ENCODE measurements at places on chromosomes 2 and 18.

DNA sequence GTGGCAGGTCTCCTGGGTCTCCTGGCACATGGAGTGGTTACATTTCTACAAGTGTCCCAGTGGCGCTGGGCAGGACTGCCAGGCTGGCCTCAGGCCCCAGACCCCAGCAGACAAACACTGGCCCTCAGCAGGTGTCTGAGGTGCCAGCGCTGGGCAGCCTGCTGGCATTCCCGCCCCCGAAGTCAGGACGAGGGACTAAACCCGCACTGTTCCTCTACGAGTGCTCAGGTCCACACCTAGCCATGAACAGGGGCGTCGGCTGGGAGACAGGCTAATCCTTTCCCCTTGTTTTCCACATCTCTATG is 12.8 kb downstream of the SNED1 start:
- no peak for DNase-seq

GRCh38 chr2:42865884-42866881 is 73.8 kb upstream of the HAAO start:
- DNase-seq = no peak

DNA sequence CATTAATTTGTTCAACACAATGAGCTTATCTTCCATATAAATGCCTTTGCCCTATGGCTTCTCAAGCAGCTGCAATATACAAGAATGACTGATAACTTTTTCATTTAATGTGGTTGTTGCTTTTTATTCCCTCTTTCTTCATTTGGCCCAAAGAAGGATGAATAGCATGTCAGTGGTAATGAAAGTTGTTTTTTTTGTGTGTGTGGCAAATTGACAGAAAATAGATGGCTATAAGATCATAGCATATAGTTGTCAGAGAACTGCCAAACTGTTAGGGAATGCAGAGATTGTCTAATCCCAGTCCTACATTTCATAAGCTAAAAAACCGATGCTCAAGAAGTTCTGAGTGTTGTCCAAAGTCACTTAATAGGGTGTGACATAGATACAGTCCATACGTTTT is 244.3 kb downstream of the ACTR3 start:
- DNase-seq = no peak

- no peak for DNase-seq
These were observed 164.0 kb upstream of the SESTD1 start for GRCh38 chr2:179428649-179429048.

DNA sequence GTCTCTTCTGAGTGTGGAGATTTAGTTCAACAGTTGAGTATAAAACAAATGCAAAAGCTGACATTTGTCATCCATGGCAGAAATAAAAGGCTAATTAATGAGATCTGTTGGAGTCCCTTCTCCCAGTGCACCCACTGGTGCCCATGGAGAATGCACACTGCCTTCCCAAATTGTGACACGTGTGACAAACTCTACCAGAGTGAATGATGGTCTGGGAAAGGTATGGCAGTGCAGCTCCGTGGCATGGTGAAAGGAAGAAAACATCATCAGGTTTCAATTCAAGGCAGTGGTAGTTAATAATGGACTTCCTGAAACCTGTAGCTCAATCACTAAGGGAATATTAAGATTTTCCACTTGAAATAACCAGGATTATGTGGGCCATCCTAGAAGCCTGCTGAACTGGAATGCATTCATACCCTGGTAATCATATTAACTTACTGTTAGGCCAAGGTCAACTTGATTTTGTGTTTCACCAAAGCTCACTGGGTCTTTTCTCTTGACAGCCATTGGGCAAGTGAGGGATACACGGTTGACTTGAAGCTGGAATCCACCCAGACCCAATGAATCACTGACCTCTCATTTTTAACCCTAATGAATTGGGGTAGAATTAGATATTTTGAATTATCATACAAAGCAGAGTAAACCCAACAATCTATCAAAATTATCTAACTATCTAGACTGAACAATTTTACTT is 167.6 kb downstream of the AFF3 start:
- no peak for DNase-seq

GRCh38 chr2:171320208-171320621 is 113.6 kb downstream of the METTL8 start:
- DNase-seq = no peak

- DNase-seq = no peak
These were observed 103.7 kb downstream of the LPIN1 start for GRCh38 chr2:11850082-11850481.

DNA sequence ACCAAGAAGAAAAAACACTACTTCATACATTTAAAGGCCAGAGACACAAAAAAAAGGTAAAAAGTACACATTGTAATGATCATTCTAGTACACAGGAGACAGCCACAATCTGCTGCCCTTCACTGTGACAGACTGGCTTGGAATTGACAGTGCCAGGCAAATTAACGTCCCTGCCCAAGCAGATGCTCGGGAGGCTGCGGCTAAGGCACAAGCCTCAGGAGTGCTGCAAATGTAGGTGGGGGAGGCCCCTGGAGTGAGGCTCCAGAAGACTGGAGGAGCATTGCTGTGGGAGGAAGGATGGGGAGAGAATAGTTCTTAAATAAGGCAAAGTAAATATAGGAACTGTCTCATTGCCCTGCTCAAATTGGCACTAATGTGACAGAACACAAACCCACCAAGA is 18.6 kb downstream of the ERCC3 start:
- DNase-seq = no peak

DNA sequence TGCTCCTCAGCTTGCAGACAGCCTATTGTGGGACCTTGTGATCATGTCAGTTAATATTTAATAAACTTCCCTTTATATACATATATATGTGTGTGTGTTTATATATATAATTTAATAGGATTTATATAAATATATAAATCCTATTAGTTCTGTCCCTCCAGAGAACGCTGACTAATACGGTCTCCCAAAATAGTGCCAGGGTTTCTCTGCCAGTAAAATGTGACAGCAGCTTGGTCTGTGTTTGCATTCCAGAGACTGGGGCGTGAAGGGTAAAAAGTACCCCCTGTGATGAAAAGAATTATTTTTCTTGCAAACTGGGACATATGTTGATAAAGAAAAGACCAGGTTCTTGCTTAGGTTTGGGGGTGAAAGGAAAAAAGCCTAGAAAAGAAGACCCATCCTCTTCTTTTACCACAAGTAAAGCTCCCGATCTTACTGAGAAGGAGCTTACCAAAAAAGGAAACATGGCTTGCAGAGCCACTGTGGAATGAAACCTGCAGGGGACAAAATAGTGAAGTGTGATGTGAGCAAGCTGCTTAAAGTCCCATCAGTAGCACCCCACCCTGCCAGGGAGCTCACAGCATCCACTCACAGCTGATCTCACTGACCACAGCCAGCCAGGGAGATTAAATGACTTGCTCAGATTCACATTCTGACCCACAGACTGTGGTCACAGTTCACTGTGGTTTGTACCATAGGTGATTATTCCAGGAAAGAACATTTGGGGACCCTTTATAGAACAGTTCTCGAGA is 110.9 kb upstream of the RMP24 start:
- no peak for DNase-seq

GRCh38 chr2:32783933-32784332 is 156.1 kb downstream of the TTC27 start:
- DNase-seq = no peak

GRCh38 chr2:7009207-7009911 is 92.1 kb downstream of the RNF144A start:
- no peak for DNase-seq

- no peak for DNase-seq
These were observed 37.7 kb upstream of the SLC8A1 start for GRCh38 chr2:40489678-40489960.

- no peak for DNase-seq
These were observed 10.7 kb downstream of the COL4A4 start for GRCh38 chr2:227153307-227153706.

- no peak for DNase-seq
These were observed 60.0 kb downstream of the HS1BP3 start for GRCh38 chr2:20590704-20591515.

DNA sequence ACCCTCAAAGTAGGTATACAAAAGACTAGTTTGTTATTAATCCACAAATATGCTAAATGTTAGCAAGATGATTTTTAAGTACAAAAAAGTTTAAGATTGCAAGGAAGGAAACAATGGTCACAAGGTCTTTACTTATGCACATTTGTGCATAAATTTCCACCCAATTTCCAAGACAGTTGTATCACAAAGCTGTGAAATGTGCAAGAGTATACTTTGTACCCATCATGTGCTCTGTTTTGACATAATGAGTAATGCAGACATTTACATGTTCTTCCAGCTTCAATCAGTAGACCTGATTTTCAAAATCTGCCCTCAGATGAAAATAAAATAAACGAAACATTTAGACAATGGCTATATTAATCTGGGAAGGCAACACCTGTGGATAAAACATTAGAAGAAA is 27.0 kb downstream of the SLC5A7 start:
- no peak for DNase-seq

GRCh38 chr2:105375001-105375561 is 23.8 kb downstream of the FHL2 start:
- DNase-seq = no peak

DNA sequence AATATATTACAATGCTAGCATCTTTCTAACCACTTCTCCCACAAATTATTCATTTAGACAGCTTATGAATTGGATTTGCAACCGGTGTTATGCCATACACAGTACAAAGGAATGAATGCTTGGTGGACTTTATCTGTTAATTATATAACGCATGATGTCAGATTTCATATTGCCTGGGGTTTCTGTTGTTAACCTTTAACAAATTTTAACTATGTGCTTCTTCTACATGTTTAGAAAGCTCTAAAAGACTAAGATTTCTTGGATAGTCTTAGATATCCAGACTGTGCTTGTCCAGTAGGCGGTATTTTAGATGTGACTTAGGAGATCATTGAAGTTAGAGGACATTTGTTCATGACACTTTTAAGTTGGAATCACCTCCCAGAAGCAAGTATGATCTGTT is 976.3 kb downstream of the TMEM182 start:
- DNase-seq = no peak

GRCh38 chr18:66377291-66377690 is 226.6 kb downstream of the CDH19 start:
- DNase-seq = no peak
